ENCODE measurements at places on chromosomes 16 and 17.

DNA sequence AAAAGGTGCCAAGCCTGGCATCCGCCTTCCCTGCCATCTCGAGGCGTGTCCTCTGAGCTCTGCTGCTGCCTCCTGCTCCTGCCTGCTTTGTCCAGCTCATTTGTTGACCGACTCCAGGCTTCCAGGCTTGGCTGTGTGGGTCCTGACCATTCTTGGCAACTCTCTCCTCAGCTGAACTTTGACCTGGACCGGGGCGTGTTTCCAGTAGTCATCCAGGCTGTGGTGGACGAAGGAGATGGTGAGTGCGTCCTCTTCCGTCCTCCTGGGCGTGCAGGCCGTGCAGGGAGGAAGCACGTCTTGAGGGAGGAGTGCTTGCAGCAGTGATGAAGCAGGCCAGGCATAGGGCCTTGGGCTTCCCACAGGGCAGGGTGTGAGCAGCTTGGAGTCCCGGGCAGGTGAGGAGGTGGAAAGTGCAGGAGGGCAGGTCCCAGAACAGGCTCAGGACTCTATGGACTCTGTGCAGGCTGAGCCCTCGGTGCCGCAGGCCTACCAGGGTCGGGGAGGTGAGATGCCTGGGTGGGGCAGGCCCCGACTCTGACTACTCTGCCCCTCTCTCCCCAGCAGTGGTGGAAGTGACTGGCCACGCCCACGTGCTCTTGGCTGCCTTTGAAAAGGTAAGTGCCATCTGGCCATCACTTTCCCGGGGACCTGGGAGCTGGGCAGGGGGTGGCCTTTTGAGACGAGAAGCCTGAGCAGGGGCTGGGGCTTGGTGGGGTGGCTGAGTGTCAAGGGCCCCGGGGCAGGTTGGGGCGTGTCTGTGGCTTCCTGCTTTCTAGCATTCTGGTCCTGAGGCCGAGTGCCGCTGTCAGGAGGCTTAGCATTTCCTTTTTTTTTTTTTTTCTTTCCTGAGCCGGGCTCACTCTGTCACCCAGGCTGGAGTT, 28.6 kb upstream of the NUDT16L1 start:
- no peak for DNase-seq

DNA sequence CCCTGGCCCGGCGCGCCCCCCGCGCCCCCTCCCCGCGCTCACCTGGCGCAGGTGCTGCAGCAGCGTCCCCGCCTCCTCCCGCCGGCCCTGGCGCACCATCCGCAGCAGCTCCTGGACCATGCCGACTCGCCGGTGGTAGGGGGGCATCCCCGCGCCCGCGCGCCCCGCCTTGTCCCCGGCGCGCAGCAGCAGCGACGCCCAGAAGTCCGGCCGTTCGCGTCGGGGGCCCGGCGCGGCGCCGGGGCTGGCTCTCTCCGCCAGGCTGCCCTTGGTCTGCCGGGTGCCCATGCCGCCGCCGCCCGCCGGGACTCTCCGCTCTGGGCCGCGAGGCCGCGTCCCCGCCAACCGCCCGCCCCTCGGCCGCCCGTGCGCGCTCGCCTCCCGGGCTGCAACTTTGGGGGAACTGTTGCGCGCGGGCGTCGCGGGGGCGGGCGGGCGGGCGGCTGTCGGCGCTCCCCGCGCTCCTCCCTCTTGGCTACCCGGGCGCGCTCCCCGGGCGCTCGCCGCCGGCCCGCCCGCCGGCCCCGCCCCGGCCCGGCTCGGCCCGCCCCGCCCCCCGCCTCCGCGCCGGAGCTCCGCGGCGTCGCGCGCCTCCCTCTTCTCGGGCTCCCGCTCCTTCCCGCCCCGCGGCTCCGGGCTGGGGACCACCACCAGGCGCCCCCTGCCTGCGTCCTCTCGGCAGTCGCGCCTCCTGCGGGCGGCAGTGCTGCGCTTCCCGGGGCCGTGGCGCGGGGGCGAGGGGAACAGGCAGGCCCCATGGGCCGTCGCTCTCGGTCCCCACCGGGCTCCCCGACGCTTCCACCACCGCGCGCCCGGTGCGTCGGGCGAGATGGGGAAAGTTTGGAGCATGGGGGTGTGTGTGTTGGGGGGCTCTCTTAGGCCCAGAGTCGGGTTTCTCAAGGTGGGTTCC, at the start of gene LRRC75A:
Gene LRRC75A, minus strand, starts transcription at position 491 of the 910 bp plus-strand sequence. Its CDS starts 203 bp downstream, at position 288.
- DNase-seq = peak; percentile 27

DNA sequence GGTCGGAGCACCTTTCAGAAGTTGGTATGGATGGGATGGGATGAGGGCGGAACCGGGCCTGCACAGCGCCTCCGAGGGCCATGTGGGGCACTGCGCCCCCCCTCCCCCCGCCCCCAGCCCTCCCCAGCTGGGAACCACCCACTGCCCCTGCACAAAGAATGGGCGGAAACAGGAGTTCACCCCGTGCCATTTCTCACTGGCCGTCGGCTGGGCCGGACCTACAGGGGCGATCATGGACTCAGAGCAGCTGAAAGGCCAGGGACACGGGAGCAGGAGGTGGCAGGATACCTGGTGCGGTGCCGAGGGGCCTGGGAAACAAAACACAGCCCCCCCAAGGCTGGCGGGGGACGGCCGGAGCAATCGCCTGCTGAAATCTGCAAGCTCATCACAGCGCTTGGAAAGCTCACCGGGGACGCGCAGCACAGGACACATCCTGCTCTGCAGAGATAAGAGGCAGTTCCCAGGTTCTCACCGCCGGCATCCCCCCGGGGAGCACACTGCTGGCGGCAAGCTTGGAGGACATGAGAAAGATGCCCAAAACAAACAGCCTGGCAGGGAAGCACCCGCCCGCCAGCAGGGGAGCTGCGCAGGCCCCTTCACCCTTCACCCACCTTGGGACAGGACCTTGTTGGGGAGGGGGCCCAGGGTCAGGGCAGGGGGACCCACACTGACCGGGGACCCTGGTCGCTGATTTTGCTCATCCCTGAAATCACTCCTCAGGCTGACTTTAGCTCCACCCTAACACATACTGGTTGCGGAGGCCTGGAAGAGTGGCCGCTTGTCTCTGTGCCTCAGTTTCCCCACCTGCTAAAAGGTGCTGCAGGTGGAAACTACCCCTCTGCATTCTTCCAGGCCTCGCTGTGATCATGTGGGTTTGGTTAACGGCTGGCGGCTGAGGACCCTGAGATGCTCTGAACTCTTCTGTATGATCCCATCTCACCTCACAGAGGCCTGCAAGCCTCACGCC, 263.9 kb downstream of the C16orf95 start:
- no peak for DNase-seq

DNA sequence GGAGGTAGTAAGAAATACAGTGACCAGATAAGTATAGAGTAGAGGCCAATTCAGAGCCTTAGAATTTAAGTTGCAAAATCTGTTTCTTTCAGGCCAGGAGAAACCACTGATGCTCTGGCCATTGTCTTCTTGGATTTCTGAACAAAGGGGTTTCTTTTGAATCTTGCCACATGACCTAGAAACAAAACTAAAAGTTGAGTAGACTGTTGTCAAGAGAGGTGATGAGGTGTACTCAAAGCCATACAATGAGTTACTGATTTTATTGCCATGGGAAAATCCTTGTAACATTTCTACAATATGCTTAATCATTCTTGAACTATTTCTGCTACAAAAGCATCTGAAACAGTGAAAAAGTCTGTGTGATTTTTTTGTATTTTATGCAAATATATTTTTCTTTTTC, 881.3 kb downstream of the CDH11 start:
- DNase-seq = no peak

- peak; percentile 40 for DNase-seq
These were observed 70.8 kb downstream of the ABR start for GRCh38 chr17:1108765-1109605.

- no peak for DNase-seq
These were observed 140.2 kb downstream of the PITPNC1 start for GRCh38 chr17:67517325-67517724.

DNA sequence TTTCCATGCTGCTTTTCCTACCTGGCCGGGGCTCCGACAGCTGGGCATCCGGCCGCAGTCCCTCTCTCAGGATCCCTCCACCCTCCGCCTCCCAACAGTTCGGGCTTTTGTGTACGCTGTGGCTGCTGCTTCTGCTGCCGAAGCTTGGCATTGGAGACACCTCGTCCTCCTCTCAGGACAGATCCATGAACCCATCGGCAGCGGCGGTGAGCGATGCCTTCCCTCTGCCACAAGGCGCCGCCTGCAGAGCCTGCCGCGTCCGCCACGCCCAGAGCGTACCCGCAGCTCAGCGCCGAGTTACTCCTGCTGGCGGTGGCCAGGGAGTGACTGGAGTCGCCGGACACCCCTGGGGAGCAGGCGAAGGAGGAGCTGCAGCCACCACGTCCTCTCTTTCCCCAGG, 2032.8 kb downstream of the TP53TG3F start:
- no peak for DNase-seq

GRCh38 chr16:86285938-86286921, 224.1 kb upstream of the FOXF1 start:
- DNase-seq = no peak

DNA sequence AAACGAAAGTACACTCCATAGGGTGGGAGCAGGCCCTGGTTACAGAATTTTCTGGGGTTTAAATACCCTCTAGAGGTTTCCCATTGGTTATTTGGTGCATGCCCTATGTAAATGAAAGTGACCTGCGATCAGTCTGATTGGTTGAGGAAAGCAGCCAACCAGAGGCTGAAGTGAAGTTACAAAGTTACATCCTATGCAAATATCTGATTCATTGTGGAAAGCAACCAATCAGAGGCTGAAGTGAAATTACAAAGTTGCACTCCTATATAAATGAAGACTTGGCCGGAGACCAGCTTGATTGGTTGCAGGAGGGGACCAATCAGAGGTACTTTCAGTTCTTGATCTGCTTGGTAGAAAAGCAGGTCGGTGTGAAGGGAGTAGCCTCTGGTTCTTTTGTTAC, 24.4 kb downstream of the NAA60 start:
- no peak for DNase-seq

- DNase-seq = no peak
These were observed 223.4 kb upstream of the TNRC6C start for GRCh38 chr17:77735081-77735565.

DNA sequence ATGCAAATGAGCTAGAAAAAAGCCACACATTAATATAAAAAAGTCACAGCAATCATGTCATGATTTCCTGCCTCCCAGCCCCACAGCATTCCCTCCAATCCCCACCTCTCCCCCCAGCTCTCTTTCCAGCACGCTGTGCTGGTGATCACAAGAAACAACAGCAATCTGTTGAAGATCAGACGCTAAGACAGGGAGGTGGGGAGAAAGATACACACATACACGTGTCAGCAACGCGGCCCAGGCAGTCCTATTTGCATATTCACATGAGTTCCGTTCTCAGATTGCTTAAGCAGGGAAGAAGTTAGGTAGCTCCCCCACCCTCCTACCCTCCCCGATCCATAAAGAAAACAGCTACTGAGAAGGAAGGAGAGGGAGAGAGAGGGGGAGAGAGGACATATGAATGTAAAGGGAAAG, 405.5 kb upstream of the PSMD7 start:
- no peak for DNase-seq

Data from T-helper 2 cell (primary cell).